NCI-H774 (cell line): ENCODE measurements at places on chromosomes 1 and 21.

GRCh38 chr21:42027822-42028765 is 17.9 kb upstream of the ZBTB21 start:
- no peak for DNase-seq

- DNase-seq: no peak
These were observed 17.4 kb downstream of the CELA3A start for GRCh38 chr1:22018583-22019559.

GRCh38 chr1:209844695-209845407 is 17.1 kb downstream of the UTP25 start:
- no peak for DNase-seq

DNA sequence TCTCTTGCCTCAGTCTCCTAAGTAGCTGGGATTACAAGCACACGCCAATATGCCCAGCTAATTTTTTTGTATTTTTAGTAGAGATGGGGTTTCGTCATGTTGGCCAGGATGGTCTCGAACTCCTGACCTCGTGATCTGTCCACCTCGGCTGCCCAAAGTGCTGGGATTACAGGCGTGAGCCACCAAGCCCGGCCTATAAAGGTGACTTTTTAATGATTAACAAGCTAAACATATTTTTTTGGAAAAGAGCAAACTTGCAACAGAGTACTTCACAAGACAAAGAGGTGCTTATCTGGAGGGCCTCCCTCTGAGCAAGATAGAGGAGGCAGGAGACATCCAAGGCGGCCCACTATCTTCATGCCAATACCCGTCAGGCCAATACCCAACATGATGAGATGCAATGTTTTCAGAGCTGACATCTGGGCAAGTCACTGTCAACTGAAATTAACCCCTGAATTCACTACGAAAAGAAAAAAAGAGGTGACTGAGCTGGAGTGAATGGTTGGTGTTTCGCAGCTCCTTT is 10.5 kb downstream of the BCAR3 start:
- no peak for DNase-seq

GRCh38 chr21:33659568-33659949 is 17.3 kb downstream of the ITSN1 start:
- no peak for DNase-seq

DNA sequence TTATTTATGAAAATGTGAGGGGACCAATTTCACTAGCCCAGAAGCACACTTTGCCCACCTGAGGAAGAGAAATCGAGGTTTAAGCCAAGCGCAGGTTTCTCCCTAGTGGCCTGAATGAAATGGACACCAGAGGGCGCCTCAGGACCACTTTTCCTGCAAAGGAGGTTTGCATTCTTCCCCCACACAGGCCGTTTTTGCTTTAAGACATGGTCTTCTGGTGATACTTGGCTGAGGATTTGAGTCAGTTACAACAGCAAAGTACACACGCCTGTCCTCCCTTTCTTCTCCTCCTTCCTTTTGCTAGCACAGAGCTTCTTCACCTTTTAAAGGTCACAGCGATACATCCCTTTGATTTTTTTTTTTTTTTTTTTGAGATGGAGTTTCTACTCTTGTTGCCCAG is 5.4 kb downstream of the PLA2G2E start:
- DNase-seq: peak; percentile 2

- DNase-seq: no peak
These were observed 166.8 kb upstream of the IVNS1ABP start for GRCh38 chr1:185483664-185484450.

DNA sequence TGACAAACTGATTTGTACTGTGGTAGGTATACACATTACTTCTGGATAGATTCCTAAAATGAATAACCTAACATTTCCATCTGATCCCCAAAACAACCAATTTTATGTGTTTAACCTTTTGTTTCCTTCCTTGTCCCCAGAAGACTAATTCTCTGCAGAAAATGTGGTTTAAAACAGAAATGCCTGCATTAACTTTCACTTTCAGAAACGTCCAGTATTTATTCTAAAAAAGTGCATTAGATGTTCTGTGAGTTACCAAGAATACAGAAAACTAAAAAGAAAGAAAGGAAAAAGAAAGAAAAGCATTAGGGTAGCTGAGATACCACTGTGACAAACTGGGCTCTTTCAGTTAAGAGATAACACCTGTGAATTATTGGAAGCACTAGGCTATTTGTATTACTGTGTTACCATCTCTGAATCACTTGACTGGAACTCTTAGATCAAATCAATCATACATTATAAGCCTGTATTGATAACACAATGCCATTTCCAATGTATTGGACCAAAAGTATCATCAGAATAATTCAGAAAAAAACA is 177.7 kb downstream of the NCAM2 start:
- no peak for DNase-seq

DNA sequence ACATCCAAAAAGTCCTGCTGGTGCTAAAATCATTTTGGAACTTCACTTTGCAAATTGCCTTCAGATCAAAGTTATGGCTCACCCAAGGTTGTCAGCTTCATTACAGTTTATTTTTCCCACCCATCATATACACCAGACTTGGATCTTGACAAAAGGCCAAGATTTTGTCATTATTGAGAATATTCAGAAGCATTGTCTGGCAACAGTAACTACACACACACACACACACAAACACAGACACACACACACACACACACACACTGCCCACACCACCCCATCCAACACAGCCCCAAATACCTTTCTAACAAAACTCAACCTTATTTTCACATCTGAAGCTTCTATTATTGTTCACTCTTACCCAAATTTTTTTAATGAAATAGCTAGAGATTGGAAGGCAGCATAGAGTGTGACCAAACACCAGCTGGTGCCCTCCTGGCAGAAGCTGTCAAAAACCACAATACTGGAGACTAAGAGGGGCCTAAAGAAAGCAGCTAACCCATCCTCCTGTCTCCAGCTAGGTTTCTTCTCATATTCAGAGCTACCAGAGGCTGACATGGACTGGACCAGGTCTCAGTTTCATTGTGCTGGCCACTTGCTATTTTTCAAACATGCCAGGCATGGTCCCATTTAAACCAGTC is 139.1 kb upstream of the ZC3H11B start:
- no peak for DNase-seq

DNA sequence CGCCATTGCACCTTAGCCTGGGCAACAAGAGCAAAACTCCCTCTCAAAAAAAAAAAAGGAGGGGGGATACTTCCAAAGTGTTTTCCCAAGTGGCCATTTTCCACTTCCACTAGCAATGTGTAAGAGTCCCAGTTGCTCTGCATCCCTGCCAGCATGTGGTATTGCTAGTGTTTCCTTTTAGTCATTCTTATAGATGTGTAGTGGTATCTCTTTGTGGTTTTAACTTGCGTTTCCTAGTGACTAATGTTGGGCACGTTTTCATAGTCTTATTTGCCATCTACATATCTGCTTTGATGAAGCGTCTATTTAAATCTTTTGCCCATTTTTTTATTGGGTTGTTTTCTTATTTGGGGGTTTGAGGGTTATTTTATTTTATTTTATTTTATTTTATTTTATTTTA is 31.1 kb downstream of the INAVA start:
- DNase-seq: no peak

GRCh38 chr1:186461014-186461413 is at the start of gene PDC:
Gene PDC (minus strand): TSS chr1:186461114. CDS start chr1:186449459, 11,655 bp downstream.
- no peak for DNase-seq

GRCh38 chr1:213464786-213465460 is 413.9 kb downstream of the RPS6KC1 start:
- no peak for DNase-seq

GRCh38 chr1:39268112-39268581 is 63.7 kb downstream of the MACF1 start:
- DNase-seq: peak; percentile 92

DNA sequence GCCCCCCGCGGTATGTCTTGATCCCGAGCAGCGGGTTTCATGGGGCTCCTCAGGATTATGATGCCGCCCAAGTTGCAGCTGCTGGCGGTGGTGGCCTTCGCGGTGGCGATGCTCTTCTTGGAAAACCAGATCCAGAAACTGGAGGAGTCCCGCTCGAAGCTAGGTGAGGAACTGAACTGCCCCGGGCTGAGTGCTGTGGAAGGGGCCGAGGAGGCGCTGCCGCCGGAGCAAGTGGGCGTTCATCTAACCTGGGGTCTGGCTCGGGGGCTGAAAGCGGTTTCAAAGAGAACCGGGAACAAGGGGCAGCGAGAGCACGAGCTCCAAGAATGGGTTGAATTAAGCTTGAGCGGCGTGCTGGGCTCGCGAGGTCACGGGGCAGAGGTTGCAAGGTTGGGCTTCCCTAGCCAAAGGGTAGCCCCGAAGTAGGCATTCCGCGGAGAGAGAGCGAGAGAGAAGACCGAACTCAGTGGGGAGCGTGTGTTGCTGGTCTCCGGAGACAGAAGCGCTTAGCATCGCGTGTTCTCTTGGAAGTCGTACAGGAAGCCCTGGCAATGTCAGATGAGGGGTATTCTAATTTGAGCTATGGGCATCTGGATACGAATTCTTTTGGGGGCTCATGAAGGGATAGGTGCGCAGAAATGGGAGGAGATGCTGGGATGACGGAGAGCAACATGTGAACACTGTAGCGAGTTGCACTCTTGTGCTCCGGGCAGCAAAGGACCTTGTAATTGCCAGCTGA is 732 bp downstream of the HS2ST1 start:
- DNase-seq: peak; percentile 42

GRCh38 chr1:204321665-204322064 is 38.1 kb downstream of the PLEKHA6 start:
- DNase-seq: no peak

DNA sequence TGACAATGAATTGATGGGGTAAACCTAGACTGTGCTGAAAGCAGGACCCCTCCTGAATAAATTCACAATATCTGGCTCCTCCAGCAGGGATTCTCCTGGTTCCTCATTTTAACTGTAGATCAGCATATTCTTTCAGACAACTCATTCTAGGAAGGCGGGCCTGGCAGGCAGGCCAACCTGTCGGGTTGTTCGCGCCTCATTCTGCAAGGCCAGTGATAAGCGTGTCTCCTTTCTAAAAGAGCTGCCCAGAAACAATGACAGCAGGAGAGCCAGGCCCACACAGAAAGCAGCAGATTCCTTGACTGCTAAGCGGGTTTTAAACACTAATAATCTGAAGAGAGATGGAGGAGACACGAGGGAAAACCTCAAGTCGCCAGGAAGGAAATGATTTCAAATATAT is 70.0 kb downstream of the NTPCR start:
- DNase-seq: no peak

GRCh38 chr1:111402083-111402482 is 25.5 kb downstream of the OVGP1 start:
- no peak for DNase-seq

GRCh38 chr1:35657851-35658250 is 16.5 kb upstream of the PSMB2 start:
- DNase-seq: no peak

DNA sequence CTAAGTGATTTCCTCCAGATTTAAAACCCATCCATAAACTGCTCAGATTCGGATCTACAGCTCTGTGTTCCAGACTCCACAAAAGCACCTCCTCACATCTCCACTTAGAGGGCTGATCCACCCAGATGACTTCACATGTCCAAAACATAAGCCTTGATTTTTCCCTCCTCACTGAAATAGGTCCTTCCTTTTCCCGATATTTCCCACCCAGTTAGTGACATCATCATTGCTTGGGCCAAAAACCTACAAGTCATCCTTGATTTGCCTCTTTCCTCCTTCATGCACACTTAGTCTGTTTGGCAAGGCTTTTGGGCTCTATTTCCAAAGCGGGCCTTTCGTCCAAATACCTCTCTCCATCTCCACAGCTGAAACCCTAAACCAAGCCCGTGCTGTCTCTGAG is 32.3 kb downstream of the CCDC185 start:
- DNase-seq: no peak

DNA sequence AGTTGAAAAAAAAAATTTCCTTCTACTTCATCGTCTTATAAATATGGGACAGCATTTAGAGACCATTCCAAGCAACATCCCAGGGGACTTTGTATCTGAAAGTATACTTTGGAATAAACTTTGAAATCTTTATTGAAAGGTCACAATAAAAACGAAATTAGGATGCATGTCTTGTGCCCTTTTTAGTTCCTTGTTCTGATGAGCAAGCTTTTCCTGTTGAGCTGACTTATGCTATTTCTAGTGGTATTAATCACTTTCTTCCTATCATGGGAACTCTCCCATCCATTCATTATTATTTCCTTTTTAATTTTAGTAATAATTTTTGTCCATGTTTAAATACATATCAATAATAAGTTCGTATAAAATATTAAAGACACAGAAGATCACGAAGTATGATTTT is 4.0 kb upstream of the GBP2 start:
- no peak for DNase-seq

DNA sequence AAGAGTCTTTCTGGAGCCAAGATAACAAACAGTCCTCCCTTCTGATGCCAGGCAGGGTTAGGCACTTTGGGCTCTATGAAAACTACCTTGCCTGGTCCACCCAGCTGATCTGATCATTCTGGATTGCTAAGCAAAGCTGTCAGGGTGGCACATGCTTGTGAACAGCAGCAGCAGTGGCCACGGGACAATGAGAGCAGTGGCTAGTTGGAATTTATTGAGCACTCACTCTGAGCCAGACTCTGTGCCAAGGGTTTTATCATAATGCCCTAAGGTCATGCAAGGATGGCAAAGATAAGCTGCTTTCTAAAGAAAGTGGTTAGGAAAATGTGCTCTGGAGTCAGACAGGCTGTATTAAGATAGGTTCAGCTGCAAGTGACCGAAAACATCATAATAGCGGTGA is 390.4 kb upstream of the VAMP3 start:
- no peak for DNase-seq

GRCh38 chr1:40951943-40952743 is 27.4 kb upstream of the CTPS1 start:
- peak; percentile 89 for DNase-seq

GRCh38 chr1:235607284-235607683 is 42.3 kb downstream of the GNG4 start:
- no peak for DNase-seq

GRCh38 chr1:72281144-72281543 is 1.2 kb downstream of the NEGR1 start:
- no peak for DNase-seq

DNA sequence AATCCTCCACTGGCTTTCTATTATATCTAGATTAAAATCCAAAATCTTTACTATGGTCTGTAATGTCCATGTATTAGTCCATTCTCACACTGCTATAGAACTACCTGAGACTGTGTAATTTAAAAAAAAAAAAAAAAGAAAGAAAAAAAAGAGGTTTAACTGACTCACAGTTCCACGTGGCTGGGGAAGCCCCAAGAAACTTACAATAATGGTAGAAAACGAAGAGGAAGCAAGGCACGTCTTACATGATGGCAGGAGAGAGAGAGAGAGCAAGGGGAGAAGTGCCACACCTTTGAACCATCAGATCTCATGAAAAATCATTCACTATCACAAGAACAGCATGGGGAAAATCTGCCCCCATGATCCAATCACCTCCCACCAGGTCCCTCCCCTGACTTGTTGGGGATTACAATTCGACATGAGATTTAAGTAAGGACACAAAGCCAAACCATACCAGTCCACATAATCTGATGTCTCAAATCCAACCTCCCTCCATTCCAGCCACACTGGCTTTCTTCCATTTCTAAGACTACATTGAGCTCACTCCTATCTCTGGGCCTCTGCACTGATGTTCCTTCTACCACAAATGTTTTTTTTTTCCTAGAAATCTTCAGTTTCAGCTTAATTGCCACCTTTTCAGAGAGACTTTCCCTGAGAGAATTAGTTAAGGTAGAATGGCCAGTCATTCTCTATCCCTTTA is 92.4 kb downstream of the EIF4G3 start:
- DNase-seq: no peak

GRCh38 chr1:15937146-15937545 is 38.8 kb downstream of the ZBTB17 start:
- DNase-seq: no peak

- no peak for DNase-seq
These were observed 65.2 kb downstream of the PLPPR5 start for GRCh38 chr1:98939471-98939870.

- DNase-seq: no peak
These were observed 193.2 kb downstream of the LHX8 start for GRCh38 chr1:75327395-75327794.
